NCI-H1694 treated with DMSO at 0.1 percent for 48 hours (cell line): ENCODE measurements at places on chromosomes 5 and 9.

DNA sequence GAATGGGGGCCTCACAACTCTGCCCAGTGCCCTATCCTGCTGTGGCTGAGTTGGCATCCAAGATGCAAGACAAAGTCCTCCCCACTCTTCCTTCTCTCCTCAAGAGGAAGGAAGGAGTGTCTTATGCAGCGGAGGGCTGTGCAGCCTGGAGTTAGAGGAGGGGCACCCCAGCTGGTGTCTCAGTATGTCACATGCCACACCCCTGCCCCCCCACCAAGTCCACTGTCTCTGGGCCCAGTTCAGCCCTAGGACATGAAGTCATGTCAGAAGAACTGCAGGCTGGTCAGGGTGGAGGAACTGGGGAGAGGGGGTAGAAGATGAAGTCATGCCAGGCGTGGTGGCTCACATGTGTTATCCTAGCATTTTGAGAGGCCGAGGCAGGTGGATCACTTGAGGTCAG is 28.0 kb upstream of the SLC28A3 start:
- DNase-seq = no peak

DNA sequence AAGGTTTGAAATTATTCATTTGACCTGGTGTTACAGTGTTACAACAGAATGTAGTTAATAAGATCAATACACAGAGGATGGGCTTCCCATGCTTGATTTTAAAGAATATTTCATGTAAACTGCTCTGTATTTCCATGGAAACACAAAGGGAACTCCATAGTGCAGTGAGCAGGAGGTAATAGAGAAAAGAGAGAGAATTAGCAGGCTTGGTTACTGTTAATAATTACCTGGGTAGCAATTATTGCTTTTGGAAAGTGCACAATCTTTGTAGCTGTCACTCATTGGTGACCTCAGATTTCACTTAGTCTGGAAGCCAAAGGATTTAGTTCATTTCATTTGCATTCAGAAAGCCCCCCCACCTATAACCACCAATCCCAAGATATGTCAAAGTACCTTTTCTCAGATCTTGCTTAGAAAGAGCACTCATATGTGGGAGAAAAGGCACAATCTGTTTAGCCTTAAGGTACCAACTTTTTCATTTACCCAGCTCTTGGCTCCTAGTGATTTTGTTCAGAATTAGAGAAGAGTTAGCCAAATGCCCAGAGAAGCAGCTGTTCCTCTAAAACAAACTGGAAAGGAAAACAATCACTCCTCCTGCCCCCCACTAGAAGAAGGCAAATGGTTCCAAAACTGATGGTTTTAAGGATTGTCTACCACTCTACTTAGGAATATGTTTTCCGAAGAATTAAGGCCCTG is 234.5 kb upstream of the SLC24A2 start:
- no peak for DNase-seq

- DNase-seq = no peak
These were observed 352.7 kb downstream of the SPOCK1 start for GRCh38 chr5:137146402-137146890.

- peak; percentile 46 for DNase-seq
These were observed 29.5 kb downstream of the SURF6 start for GRCh38 chr9:133306242-133307204.

DNA sequence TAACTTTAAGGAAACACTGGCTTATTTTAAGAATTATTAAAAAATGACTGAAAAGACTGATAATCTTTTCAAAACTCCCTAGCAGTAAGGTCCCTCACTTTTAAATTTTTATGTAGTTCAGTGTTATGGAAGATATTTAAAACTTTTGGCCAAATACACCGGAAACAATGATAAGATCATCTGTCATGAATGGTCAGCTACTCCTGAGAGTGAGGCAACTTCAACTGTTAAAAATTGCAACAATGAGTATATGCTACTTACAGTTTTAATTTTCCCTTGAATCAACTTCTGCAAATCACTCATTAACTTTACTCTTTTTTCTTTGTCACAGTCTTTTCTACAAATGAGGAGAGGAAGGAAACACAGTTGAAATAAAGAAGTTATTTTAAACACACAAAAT is 10.8 kb downstream of the PUM3 start:
- no peak for DNase-seq

- no peak for DNase-seq
These were observed 4.6 kb downstream of the DCANP1 start for GRCh38 chr5:135442431-135443160.

DNA sequence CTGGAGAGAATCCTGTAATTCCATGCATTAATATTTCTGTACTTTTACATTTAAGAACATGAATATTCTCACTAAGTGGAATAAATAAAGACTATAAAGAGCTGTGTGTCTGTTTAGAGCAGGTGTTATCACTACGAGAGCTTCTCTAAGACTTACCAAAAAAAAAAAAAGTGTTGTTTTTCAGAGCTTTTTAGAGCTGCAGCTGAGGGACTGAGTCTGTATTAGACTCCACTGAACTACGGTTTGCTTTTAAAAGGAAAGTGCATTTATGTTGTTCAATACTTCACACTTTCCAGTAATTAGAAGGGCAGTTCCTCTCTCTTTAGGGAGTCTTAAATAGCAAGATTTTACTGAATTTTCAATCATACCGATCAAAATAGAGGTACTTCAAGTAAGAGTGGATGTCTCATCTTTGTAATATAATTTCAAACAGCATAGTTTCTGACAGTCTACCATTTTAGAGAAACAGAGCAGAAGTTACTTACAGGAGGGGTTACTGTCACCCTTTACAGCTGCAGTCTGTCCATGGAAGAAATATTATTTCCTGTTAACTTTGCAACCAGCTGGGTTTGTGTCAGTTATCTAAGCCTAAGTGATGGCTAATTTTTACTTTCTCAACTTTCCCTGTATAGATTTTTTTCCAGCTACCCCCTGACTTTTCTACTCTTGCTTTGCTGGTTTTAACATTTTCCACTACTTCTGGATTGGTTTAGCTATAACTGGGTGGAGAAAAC is 2.4 kb downstream of the SYK start:
- peak; percentile 38 for DNase-seq

DNA sequence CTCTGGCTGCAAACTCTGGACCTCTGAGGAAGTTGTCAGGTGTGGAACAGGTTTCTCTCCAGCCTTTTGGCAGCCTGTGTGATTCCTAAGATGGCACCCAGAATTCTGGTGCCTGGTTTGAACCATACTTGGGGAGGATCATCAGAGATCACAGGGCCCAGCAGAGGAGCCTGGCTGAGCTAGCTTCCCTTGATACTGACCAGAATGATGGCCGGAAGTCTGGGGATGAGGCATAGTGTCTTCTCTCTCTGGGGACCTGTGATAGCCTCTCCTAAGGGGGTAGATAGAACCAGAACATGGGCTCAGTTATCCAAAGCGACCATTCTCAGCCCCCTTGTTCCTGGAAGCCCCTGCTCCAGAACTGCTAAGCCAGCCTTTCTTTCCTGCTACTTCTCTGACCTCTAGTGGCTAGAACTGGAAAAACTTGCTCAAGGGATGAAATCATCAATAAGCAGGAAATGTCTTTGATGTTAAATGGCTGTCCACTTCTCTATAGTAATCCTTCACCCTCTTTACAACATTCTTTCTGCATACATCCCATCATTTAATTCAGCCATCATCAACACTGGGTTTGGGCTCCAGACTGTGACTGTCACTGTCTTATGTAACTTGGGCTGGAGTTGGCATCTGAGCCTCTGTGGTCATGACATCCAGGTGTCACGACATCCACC is 55.1 kb downstream of the C9orf152 start:
- DNase-seq = peak; percentile 65
